ENCODE measurements at places on chromosomes 12 and 14. TPM values are rescaled to one million over a fixed set of nuclear protein-coding genes. Genes with fewer than 3 reads are reported as not detected.

DNA sequence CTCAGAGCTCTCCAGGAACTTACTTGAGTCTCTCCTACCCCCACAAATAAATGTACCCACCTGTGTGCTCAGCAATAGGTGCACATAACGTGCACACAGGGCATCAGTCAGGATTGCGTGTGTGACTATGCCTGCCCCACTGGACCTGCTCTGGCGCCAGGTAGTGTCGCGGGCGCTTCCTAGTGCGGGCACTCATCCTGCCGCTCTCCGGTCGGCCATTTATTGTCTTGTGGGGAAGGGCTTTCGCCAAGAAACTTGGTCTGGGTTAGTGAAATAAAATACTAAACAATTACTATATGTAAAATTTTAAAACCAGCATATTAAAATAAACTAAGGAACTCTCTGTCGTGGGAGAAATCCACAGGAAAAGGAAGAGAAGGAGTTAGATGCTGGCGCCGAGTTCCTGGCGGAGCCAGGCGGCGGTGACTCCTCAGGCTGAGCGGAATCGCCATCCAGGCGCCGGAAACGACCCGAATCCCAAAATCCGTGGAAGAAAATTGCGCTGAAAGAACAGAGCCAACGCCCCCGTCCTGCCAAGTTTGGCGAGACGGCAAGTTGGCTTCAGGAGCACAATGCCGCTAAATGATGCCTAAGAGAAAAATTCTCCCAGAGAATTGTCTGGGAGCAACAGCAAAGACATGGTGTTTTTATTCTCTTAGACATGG is 7.9 kb upstream of the HOXC13 start:
- H3K4me1 ChIP-seq, result no peaks in the 10 kb centered on the region
- no peak for DNase-seq
- no peaks in the 10 kb centered on the region for H3K36me3 ChIP-seq
- H3K27me3 ChIP-seq, result peaks cover 100% of the 10 kb centered on the region
- no peak overlapping the region for H3K27ac ChIP-seq

GRCh38 chr12:51721282-51721940 is 127.1 kb downstream of the FIGNL2 start:
- H3K27ac ChIP-seq, result no peak overlapping the region
- H3K4me3 ChIP-seq, result peak overlapping the region; percentile 8
- peak; percentile 72 for DNase-seq

DNA sequence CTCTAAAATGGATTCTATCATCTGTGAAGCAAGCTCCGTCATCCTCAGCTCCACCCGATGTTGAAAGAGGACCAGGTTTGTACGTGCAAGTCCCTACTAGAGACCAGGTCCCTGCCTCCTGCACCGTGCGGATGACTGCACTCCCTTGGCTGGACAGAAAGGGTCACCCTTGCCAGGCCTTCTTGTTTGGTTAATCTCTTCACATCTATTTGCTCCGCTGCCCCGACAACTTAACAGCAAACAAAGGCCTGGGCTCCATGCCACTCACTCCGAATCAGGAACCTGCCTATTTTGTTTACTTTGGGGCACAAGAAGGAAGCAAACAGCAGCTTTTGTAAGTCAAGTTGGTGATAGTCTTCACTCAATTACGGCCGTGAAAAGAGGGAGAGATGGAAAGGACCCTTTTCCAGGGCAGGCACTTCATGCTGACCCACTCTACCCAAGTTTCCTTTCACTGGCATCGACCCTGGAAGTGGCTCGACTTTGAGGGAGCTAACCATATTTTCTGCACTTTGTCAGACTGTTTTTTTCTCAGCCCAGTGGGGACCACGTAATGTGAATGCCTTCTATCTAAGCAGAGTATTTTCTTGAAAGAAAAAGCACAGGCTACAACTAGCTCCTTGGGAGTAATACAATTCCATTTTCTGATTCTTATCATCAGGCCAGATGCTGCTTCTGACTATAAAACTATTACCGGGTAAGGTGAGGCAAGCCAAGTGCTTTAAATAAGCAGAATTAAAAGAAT is 202.6 kb downstream of the FOXN3 start:
- no peaks in the 10 kb centered on the region for H3K27me3 ChIP-seq
- H3K27ac ChIP-seq, result peak overlapping the region; percentile 51
- no peak overlapping the region for H3K4me3 ChIP-seq

DNA sequence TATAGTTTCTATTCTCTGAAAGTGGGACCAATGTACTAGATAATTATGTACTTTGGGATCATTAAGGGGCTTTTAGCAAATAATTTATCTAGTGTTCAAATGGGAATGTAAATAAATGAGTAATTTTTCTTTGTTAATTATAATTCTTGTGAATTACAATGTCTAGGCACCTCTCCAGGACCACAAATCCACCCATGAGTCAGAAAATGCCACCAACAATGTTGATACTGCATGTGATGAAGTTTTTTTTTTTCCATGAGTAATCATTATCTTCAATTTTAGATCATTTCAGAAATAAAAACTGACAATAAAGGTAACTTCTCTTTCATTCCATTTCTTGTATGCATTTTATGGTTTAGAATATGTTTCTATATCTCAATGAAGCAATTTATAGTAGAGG is 470.3 kb downstream of the VRK1 start:
- H3K27ac ChIP-seq, result no peak overlapping the region
- H3K36me3 ChIP-seq, result no peaks in the 10 kb centered on the region
- H3K4me3 ChIP-seq, result no peak overlapping the region
- no peaks in the 10 kb centered on the region for H3K4me1 ChIP-seq

DNA sequence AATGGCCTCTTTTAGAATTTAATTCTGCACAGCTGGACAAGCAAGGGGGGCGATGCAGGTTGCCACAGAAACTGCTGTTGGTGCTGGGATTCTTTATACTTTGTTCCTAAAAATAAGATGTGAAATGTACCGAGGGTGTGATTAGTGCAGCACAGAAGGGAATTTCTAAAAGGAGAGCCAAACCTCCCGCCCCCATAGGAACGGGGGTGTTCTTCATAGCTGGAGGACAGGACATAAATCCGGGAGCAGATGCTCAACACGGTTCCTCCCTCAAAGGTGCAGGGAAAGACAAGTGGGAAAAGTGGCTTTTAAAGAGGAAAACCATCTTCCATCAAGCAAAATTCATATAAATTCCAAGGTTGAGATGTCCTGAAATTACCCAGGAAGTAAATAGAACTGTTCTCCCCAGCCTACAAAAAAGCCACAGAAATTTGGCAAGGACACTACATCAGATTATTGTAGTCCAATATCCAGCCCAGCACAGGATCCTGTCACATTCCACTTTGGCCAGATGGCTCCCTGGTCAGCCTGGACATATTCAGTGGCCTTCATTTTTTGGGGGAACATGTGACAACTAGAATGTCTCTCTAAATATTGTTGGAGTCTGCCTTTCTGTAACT is 51.4 kb upstream of the TMX1 start:
- H3K27ac ChIP-seq, result no peak overlapping the region
- DNase-seq, result no peak
- H3K4me1 ChIP-seq, result no peaks in the 10 kb centered on the region
- H3K36me3 ChIP-seq, result no peaks in the 10 kb centered on the region
- no peaks in the 10 kb centered on the region for H3K27me3 ChIP-seq
- H3K4me3 ChIP-seq, result no peak overlapping the region

DNA sequence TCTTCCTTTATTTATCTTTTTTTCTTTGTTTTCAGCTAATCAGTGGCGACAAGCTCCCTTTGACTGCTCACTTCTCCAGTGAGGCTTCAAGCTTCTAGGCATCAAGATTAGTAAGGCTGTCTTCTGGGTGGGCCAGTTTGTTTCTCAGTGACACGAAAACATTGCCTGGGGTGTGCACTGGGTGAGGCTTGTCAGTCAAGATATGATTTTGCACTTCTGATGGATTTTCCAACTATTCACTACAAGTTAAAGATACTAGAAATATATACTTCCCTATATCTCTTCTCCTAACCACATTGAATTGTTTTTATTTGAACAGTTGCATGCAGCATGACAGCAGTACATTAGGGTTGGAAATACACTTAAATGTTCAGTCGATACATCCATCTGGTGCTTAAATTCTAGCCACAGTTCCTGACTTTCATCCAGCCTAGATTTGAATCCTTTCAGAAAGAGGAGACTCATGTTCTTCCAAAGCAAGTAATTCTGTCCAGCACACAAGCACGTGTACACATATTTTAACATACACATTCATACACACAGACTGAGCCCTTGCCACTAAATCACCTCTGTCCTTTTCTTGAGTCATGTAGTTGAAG is 275.6 kb upstream of the NOVA1 start:
- no peak overlapping the region for H3K4me3 ChIP-seq
- no peak for DNase-seq
- H3K4me1 ChIP-seq, result no peaks in the 10 kb centered on the region
- no peaks in the 10 kb centered on the region for H3K27me3 ChIP-seq
- H3K36me3 ChIP-seq, result no peaks in the 10 kb centered on the region
- no peak overlapping the region for H3K27ac ChIP-seq

DNA sequence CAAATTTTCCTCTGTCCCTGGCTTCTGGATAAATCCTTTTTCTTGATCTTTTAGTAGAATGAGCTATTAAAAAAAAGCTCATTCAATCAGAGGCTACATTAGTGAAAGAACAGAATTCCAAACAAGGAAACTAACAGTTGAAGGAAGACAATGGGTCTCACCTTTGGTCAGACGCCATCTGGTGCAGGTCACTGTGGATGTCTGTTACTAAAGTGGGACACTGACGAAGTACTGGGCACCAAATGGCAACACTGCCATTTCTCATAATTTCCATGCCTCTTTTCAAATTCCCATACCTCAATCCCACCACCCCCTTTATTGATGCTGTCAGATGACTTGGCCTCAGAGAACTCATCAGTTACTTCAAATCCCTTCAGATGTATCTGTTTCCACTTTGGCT is 24.5 kb upstream of the ARID2 start:
- H3K27ac ChIP-seq, result no peak overlapping the region
- no peaks in the 10 kb centered on the region for H3K4me1 ChIP-seq
- no peak overlapping the region for H3K4me3 ChIP-seq
- H3K36me3 ChIP-seq, result no peaks in the 10 kb centered on the region
- no peaks in the 10 kb centered on the region for H3K27me3 ChIP-seq

NTS gene
- 0.32 TPM for total RNA-seq

SMCO2 gene
- 0.38 TPM for total RNA-seq

TCL1B gene
- not detected for total RNA-seq

TSPAN11 gene
- total RNA-seq, result 7.8 TPM

Data from upper lobe of right lung (tissue), 1 donor.